ENCODE measurements at places on chromosomes 2 and 18.

GRCh38 chr2:217880891-217881290, 121.9 kb downstream of the TNS1 start:
- no peak for DNase-seq

GRCh38 chr2:171712051-171712450, 24.8 kb downstream of the DYNC1I2 start:
- peak; percentile 42 for DNase-seq

DNA sequence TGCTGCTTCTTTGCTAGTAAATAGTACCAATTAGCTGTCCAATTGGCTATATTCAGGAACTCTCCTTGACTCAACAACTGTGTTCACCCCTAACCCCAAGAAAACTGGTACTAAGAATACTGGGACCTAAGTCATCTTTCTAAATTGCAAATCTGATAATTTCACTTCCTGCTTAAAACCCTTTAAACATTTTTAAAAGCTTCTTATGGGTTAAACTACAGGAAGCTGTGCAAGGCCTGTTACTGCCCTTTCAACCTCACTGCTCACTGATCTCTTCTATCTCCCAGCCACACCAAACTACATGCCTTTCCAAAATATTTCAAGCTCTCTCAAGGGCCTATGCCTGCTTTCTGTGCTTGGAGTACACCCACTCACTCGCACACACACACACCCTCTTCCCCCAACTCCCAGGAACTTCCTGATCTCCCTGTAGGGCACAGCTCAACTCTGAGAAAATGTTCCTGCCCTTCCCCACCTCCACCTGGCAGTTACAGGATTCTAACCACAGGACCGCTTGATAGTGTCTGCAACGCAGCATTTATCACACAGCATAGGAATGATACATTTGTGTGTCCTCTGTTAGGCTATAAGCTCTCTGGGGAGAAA, 6.7 kb downstream of the LMAN1 start:
- no peak for DNase-seq

DNA sequence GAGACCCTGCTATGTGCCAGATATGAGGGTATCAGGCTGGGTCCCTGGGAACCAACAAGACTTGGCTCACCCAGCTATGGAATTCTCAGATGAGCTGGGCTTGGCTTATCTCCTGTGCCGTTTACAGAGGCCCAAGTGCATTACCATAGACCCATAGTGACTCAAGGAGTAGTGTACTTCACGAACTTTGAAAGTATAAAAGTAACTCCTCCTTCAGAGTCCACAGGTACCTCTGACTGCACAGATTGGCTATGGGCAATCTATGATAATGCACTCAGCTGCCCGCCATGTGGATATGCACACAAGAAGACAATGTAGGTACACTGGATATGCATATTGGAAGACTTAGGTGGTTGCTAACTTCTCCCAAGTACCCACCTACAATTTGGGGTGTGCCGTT, 78.4 kb downstream of the QPCT start:
- DNase-seq = no peak

- no peak for DNase-seq
Measured at GRCh38 chr2:120791962-120792297, 56.3 kb downstream of the GLI2 start.
